NCI-H187 (cell line): ENCODE measurements at places on chromosomes 3 and 15.

GRCh38 chr3:128317101-128317697 is 149.5 kb downstream of the DNAJB8 start:
- no peak for DNase-seq

DNA sequence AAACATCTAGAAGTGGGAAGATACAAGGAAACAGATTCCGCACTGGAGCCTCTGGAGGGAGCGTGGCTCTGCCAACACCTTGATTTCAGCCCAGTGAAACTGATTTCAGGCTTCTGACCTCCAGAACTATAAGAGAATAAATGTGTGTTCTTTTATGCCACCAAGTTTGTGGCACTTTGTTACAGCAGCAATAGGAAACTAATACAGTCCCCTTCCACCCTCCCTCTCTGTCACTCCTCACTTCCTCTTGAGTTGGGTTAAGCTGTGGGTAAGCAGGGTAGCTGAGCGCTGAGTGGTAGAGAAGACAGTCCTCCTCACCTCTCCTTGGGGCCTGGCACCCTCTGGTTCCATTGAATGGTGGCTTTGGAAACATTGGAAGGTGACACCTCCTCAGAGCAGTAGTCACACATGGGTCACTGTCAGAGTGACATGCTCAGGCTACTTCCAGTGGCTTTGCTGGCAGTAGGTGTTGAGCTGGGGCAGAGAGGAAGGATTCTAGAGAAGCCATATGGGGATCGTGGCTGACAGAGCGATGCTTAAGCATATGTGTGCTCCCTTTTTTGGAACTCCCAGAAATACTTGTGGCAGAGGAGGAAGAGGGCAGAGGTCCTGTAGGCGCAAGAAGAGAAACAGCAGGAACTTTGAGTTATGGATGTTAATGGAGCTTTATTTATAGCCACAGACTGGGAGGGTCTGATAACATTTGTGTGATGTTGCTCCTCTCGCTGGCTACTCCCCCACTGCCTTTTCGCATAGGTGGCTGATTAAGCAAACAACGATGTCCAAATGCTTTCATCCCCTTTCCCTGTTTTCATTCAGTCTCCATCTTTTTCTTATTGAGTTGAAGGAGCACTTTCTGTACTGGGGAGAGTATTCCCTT is 14.8 kb upstream of the HCN4 start:
- DNase-seq = no peak

DNA sequence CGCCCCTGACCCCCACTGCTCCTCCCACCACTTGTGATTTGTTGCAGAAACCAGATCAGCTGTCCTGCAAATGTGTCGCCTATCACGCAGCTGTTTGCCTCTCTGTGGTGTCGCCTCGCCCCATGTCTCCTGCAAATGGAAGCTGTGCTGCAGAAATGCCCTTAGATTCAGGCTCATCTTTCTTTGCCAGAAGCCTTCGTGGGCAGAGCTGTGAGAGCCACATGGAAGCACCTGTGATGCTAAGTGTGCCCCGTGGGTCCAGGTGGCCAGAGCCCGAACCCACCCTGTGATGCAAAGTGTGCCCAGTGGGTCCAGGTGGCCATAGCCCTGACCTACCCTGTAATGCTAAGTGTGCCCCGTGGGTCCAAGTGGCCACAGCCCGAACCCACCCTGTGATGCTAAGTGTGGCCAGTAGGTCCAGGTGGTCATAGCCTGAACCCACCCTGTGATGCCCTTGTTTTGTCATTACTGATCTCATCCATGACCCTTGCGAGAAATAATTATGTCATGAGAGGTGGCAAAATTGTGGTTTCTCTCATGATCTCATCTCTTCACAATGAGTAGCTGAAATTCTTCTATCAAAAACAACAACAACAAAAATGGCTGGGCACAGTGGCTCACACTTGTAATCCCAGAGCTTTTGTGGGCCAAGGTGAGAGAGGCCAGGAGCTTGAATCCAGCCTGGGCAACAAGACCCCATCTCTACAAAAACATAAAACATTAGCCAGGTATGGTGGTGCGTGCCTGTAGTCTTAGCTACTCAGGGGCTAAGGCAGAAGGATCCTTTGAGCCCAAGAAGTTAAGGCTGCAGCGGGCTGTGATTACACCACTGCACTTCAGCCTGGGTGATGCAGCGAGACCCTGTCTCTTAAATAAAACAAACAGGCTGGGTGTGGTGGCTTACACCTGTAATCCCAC is 187.4 kb downstream of the GOLGA6L6 start:
- DNase-seq = no peak

DNA sequence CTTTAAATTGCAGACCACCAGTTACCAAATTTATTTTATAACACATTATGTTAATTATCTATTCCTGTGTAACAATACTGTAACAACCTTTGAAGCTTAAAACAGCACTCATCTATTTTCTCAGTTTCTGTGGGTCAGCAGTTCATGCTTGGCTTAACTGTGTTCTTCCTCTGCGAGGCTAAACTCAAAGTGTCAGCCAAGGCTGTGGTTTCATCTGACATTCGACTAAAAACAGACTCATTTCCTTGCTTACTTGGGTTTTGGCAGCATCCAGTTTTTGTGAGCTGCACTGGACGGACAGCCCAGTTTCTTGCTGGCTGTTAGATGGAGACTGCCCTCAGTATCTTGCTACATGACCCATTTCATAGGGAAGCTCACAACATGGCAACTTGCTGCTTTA is 247.3 kb upstream of the KCNH8 start:
- no peak for DNase-seq

DNA sequence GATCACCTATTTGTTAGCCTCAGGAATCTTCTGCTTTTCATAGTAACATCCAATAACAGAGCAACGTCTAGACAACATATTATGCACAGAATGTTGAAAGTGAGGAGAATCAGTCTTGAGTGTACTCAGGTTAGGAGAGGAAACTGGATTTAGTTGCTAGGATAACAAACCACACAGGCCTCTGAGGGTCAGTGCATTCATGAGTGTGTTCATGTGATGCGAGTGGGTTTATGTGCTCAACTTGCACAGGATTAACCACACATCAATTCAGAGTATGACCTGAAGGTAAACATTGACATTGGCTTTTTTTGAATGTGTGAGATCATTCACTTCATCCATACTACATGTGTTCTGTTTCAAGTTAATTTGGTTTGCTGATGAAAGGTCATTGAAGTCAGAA is 287.6 kb downstream of the DIPK2A start:
- peak; percentile 60 for DNase-seq

GRCh38 chr3:12994357-12994606 is 78.9 kb downstream of the IQSEC1 start:
- DNase-seq = no peak

DNA sequence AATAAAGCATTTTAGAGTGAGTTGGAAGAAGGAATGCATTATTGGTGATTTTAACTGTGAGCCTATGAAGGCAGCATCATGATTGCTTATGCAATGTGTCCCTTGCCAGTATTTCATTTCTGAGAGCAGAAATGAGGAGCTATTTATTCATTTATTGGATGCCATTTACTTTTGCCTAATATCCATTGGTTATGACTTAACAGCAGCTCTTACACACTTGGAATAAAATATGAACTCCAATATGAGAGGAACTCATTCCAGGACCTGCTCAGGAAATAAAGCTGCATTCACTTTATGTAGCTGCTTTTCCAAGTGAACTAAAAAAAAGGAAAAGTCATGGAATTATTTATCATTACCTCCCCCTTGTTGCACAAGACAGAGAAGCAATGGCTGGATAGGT is 280.1 kb downstream of the LRTM1 start:
- no peak for DNase-seq
